ENCODE measurements at places on chromosomes 11 and 22.

DNA sequence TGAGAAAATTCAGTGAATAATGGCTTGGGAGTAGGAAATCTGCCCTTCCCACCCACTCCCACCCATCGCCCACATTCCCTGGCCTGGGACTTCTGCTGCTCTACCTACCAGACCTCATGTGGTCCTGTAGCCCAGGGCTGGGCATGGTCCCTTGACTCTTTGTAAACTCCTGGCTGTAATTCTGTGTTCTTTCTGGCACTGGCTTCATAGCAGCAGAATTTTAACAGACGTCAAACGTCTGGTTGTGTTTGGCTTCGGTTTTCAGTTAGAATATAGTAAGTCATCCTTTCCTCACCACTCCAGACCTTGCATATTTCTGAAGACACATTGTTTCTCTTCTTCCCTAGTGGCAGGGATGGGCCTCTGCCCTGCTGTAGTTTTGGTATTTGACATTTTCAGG is 210.6 kb downstream of the CSNK2A3 start:
- no peak for DNase-seq

DNA sequence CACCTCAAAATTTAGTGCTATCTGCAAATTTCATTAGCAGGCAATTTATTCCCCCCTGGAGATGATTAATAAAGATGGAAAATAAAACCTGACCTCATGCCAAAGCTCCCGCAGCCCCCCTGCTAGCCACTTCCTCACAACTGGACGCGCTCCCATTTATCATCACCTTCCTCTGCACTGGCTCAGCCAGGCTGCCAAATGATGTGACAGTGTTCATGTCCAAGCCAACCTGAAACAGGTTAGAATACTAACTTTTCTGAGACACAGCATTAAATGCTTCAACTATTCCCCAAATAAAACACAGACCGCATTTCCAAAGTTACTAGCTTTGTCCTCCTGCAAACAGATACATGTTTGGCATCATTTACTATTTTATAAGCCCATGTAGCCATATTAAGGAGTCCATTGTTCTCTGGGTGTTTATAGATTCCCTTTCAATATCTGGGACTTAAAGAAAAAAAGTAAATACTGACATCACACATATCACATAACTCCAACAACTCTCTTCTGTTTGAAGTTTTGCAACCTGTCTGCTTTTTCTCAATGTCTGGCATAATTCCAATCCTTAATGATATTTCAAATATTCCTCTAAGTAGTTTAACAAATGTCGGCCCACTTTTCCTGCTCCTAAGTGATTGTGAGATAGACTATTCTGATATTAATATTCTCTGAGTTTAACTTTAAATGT is 829.7 kb upstream of the FAT3 start:
- DNase-seq, result no peak

- DNase-seq, result no peak
Observed at GRCh38 chr22:42443240-42444076, 11.3 kb upstream of the NFAM1 start.

GRCh38 chr22:50101870-50102565 is 12.2 kb downstream of the MOV10L1 start:
- no peak for DNase-seq

- DNase-seq, result no peak
Observed at GRCh38 chr11:23310276-23310675, 450.0 kb upstream of the CCDC179 start.

DNA sequence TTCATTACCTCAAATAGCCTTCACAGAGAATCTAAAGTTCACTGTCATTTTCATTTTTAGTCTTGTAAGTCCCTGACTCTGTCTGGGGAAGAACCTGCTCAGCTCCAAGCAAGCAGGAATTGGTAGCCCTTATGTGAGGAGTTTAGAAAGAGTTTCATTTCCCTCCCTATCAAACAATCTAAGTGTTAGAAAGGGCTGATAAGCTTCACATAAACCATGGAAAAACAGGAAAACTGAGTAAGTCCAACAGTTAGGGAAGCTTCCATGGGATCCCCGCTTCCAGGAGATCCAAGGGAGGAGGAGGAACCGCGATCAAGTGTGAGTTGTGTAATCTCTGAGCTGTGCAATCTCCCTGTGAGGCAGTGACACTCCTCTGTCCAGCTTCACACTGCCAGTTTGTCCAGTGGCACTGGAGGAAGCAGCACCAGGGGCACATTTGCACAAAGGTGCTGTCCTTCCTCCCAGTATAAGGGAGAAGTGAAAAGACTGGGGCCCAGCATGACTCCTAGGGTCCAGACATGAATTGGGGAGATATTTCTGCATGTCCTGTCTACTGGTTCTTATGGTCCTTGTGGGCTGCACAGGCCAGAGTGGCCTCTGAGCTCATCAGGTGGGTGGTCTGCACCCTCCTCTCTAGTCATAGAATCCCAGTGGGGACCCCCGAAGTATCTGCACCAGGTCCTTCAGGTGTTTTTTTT is 4.3 kb downstream of the PRAME start:
- DNase-seq, result no peak

DNA sequence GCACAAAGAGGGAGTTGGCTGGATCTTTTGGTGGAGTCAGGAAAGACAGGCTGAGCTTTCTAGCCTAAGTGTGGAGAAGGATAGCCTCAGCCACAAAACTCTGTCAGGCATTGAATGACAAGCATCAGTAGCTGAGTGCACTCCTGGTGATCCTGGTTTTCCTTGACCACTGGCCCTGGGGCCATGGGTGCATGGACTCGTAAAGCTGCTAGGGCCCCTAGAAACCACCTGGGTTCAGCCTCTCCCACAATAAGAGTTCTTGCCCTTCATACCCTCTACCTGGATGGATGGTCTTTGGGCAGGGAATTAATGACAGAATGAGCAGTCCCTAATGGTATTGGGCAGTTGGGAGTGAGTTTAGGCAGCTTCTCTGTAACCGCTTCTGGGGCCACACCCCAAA is 22.9 kb downstream of the TUB start:
- DNase-seq, result no peak

GRCh38 chr22:19820880-19821522 is 33.7 kb downstream of the GNB1L start:
- no peak for DNase-seq

Data from stimulated activated naive CD4-positive, alpha-beta T cell treated with Interleukin-2 at 50 U/mL for 16 hours (primary cell).